ENCODE measurements at places on chromosomes 12 and 14. TPM values are rescaled to one million over a fixed set of nuclear protein-coding genes. Genes with fewer than 3 reads are reported as not detected.

Gene LRRC43
- total RNA-seq: not detected

GRCh38 chr12:96186607-96187301 lies 7.4 kb upstream of the ELK3 start:
- H3K4me1 ChIP-seq: no peaks in the 10 kb centered on the region
- no peaks in the 10 kb centered on the region for H3K36me3 ChIP-seq
- H3K27me3 ChIP-seq: no peaks in the 10 kb centered on the region

Gene TAS2R8
- total RNA-seq: not detected

Gene SYNDIG1L
- total RNA-seq: not detected

DNA sequence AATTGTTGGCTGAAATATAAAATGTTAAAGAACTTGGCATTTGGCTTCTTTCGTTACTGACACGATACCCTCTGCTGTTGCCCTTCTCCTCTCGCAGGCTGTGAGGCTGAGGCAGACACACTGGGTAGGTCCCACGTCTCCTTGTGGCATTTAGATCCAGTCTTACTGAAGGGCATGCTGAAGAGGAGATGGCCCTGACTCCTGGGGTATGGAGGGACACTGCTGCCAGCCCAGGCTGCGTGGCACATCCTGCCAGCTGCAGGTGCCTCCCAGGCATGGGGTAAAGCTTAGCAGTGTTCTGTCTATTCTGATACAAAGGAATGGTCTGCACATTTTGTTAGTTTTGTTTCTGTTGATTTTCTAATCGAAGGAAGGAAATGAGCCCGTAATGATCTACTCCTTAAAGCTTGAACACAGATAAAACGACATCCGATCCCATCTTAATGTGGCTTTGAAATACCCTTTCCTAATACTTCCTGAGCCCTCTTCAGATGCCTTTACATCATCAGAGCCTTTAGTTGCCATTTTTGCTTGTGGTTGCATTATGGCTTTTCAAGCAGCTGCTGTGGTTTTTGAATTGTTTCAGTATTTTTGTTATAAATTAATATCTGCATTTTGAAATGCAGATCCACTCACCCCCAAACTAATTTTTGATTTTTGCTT lies 61.1 kb downstream of the WDR20 start:
- peaks cover 1% of the 10 kb centered on the region for H3K36me3 ChIP-seq
- no peaks in the 10 kb centered on the region for H3K27me3 ChIP-seq
- H3K4me1 ChIP-seq: no peaks in the 10 kb centered on the region
- H3K27ac ChIP-seq: no peak overlapping the region
- no peak overlapping the region for H3K4me3 ChIP-seq

GRCh38 chr14:76282581-76282980 lies 93.4 kb upstream of the ESRRB start:
- no peak overlapping the region for H3K27ac ChIP-seq
- H3K4me3 ChIP-seq: no peak overlapping the region
- DNase-seq: no peak

DNA sequence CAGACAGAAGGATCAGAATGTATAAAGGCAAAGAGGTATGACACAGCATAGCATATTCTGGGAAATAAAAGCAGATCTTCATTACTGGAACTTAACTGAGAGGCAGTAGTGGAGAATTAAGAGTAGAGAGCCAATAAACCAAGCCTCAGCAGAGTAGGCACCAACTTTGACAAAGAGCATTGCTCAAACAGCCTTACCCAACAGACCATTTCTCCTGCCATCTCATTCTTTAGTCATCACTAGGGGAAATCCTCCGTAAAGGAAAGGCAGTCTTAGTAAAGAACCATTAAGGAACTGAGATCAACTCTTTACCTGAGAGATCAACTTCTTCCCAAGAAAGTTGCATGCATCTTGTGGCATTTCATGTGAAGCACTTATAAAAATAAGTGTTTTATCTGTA lies 36.6 kb downstream of the SENP1 start:
- H3K27ac ChIP-seq: no peak overlapping the region
- H3K4me1 ChIP-seq: no peaks in the 10 kb centered on the region
- 0 out of 2 replicates have a peak, but pooled peaks cover 3% of the 10 kb centered on the region for H3K36me3 ChIP-seq
- DNase-seq: no peak

- DNase-seq: no peak
- H3K27me3 ChIP-seq: no peaks in the 10 kb centered on the region
- H3K4me1 ChIP-seq: no peaks in the 10 kb centered on the region
These were observed 34.3 kb upstream of the LRRC10 start for GRCh38 chr12:69645031-69645430.

DNA sequence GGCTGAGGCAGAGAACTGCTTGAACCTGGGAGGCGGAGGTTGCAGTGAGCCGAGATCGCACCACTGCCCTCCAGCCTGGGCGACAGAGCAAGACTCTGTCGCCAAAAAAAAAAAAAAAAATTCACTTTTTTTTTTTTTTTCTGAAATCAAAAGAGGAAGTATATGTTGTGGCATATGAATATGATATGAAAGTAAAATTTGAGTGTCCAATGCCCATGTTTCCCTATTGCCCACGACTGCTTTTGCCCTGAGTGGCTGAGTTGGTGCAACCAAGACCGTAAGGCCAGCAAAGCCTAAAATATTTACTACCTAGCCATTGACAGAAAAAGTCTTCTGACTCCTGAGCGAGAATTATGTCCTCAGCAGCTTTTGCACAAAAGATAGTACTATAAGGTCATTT lies 101.7 kb upstream of the PARP11 start:
- H3K27ac ChIP-seq: no peak overlapping the region
- H3K36me3 ChIP-seq: no peaks in the 10 kb centered on the region
- no peaks in the 10 kb centered on the region for H3K27me3 ChIP-seq
- no peak for DNase-seq
- no peak overlapping the region for H3K4me3 ChIP-seq
- peaks cover 9% of the 10 kb centered on the region for H3K4me1 ChIP-seq

Gene SLCO1B1
- 0.18 TPM for total RNA-seq

Gene SLC38A4
- 16.0 TPM for total RNA-seq

Gene HPD
- total RNA-seq: 0.20 TPM

- H3K27ac ChIP-seq: no peak overlapping the region
- no peaks in the 10 kb centered on the region for H3K27me3 ChIP-seq
- no peak overlapping the region for H3K4me3 ChIP-seq
- H3K36me3 ChIP-seq: no peaks in the 10 kb centered on the region
- no peak for DNase-seq
These were observed 81.9 kb downstream of the BMP4 start for GRCh38 chr14:53874704-53875103.

Gene NOVA1
- total RNA-seq: not detected

- DNase-seq: peak; percentile 44
- no peak overlapping the region for H3K4me3 ChIP-seq
- H3K27ac ChIP-seq: no peak overlapping the region
- peaks cover 13% of the 10 kb centered on the region for H3K4me1 ChIP-seq
These were observed 43.4 kb upstream of the AMN start for GRCh38 chr14:102878970-102879460.

DNA sequence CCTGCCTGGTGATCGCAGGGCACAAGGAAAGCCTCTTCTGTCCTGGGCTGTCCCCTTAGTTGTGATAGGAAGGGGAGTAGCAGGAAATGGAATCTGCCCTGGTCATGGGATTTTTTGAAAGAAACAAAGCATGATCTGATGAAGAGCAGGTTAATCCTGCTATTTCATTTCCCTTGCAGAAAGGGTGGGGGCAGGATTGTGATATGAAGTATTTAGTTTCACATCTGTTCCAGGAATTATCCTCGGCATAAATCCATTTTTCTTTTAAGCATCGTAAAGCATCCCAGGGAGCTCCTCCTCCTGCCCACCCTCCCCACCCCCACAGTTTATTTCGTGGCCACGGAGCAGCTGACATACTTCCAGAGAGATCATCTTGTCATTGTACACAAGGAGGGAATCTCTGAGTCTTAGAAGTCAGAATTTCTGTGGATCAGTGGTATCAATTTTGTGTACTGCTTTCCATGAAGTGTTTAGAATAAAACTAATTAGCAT lies 53.1 kb downstream of the TGFB3 start:
- H3K36me3 ChIP-seq: no peaks in the 10 kb centered on the region
- DNase-seq: no peak
- peaks cover 14% of the 10 kb centered on the region for H3K4me1 ChIP-seq
